ENCODE measurements at places on chromosomes 12 and 14.

DNA sequence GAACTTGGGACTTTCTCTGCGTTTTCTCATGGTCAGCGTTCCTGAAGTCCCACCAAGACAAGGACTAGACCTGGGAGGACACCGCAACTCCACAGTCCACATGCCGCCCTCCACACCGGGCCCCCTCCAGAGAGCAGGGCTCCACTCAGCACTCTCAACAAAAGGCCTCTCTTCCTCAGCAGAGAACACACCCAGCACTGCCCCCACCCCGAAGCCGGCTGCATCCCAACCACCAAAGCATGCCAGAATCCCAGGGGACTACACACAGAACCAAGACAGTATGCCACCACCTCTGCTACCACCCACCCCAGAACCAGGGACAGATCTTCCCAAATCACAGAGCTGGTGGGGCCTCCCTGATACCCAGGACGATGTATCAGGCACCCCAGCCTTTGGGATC, 88.3 kb downstream of the BCL11B start:
- no peak for DNase-seq

DNA sequence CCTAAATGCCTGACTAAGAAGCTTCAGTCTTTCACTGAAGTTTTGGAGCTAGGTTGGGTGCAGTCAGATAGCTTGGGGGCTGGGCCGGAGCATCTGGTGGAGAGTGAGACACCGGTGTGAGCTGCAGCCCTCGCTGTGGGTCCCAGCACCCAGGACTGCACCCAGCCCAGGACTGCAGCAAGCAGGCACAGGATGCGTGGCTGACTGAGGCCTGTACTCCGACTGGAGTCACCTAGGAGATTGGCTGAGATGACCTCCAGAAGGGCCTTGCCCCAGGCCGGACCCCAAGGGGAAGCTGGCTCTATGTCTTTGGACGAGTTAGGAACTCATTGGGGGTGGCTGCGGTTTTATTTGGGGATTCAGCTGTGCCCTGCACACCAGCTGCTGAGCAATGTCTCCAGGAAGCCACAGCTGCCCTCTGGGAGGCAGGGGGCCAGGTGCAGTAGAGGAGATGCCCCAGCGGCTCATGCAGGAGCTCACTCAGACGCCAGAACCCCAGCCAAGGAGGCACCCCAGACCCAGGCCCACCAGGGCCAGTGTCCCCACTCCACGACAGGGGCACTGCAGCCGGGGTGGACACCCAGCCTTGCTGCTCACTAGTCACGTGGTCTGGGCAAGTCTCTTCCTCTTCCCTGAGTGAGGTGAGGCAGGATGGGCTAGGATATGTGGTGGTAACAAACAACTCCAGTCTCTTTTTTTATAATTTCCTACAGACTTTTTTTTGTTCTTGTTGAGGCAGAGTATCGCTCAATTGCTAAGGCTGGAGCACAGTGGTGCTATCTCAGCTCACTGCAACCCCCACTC, 31.8 kb upstream of the RCOR1 start:
- no peak for DNase-seq

DNA sequence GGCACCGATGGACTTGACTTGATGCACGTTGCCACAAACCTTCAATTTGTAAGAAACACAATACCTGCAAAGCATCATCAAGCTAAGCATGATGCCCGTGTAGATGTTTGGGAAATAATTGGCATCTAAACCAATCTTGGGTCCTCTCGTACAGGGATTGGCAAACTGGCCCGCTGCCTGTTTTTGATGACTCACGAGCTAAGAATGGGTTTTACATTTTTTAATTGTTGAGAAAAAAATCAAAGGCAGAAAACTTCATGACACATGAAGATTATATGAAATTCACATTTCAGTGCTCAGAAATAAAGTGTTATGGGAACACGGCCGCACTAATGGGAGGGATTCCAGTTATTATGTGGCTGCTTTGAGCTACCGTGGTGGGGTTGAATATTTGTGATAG, 10.9 kb downstream of the MTA1 start:
- DNase-seq: no peak

DNA sequence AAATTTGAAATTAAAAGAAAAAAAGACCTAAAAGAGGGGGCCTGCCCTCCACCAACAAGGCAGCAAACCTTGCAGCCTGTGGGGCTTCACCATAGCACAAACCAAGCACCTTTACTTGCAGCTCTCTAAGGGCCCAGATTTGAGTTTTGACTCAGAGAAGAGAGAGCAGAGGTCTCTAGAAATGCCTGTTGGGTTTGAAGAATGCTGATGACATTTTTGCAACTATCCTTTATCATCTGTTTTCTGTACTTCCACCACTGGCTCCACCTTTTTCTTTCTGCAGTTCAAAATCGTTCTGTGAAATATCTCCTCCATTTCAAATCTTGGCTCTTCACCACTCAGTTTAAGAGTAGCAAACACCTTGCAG, 83.8 kb upstream of the HMGA2 start:
- DNase-seq: no peak

DNA sequence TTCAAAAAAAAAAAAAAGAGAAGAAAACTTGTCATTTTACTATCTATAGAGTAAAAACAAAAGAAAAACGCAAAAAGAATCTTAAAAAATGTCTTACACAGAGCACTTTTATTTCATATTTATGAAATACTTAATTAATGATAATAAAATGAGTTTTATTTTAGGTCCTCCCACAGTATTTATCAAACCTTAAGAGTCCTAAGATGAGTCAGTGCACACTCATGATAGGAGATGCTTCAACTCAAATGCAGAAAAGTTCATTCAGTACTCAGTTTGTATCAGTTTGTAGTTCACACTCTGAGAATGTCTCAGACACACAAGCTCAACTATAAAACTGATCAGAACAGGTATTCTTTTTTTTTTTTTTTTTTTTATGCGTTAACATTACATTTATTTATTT, 41.7 kb downstream of the TRIM9 start:
- no peak for DNase-seq

DNA sequence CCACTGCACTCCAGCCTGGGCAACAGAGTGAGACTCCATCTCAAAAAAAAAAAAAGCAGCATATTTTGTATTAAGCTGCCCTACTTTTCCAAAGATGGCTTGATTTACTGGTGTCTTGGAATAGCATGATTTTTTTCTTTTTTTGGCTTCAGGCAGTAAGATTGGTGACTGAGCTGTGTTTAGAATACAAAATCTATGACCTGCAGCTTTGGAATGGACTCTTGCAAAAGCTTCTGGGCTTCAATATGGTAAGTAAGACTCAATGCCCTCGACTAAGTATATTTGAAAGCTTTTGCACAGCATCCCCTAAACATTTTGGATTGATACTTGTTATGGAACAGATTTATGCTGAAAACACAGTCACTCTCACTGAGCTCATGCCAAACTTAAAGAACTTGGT, 87.8 kb downstream of the KNTC1 start:
- no peak for DNase-seq

DNA sequence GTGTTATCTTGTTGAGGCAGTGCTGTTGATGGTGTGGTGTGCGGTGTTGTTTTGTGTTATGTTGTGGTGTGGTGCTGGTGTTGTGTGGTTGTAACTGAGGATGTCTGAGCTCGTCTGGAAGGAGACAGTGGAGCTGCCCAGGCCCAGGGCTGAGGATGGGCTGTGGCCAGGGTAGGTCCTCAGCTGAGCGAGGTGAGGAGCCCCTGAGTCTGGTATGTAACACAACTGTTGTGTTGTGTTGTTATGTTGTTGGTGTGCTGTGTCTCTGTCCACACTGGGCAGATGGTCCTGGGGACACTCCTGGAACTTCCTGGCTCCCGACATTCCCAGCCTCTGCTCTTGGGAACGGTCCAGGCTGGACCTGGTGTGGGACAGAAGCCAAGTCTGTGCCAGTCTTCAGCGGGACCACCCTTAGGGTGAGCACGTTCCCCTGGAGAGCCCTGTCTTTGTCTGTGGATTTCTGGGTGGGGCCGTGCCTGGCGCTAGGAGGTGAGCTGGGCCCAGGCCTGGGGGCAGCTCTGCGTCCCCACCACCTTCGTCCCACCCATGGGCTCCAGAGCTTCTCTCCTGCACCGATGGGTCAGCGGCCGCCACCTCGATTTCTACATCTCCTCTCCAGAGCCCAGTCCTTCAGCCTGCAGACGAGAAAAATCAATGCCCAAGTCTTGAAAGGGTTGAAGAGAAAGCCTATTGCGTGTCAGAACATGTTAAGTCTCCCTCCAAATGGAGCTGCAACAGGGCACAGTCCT, 27.4 kb upstream of the SFSWAP start:
- DNase-seq: no peak
